ENCODE measurements at places on chromosomes 4 and X.
A peak's percentile ranks its signal among the peaks of the same experiment; 100 is the strongest.

DNA sequence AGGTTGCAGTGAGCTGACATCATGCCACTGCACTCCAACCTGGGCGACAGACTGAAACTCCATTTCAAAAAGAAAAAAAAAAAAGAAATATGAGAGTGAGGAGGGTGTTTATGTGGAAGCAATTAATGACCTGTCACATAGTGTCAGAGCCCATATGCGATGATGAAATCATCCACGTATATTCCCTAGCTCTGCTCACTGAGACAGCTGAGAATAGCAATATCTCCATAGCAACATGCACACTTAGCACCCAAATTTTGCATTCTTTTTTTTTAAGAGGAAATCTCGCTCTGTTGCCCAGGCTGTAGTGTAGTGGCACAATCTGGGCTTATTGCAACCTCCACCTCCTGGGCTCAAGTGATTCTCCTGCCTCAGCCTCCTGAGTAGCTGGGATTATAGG lies 31.5 kb upstream of the OPHN1 start:
- no peak for DNase-seq

DNA sequence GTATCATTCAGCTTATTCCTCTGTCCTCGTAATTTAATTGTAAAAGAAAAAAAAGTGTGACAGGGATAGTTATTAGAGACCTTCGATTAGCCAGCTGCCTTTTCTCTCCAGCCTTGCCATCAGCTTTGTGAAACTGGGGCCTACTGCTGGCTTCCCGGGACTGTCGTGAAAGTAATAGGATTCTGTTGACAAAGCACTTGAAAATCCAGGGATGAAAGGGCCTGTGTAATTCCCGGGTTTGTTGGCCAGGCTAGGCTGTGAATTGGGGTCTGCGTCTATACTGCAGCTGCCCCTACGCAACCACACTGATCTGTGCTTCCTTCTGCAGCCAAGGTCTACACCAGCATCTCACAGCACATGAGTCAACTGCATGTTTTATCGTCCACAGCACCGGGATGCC lies 120.4 kb upstream of the SCML1 start:
- peak; percentile 86 for DNase-seq

GRCh38 chr4:173498771-173499170 lies 31.3 kb downstream of the HAND2 start:
- DNase-seq, result no peak

DNA sequence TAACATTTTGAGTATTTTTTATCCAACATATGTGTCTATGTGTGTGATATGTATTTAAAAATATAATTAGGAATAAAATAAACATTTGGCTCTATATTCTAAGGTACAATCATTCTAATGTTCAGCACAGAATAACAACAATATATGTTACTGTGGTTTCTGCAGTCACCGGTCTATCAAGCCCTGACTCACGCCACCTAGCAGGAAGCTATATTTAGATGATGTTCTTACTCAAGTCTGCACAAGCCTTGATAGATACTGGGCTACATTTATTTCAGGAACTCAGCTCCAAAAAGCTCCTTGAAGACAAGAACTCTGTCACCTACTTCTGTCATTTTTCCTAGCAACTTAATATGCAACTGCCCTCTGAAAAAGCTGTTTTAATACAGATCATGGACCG lies 152.0 kb upstream of the FTHL17 start:
- DNase-seq, result no peak

DNA sequence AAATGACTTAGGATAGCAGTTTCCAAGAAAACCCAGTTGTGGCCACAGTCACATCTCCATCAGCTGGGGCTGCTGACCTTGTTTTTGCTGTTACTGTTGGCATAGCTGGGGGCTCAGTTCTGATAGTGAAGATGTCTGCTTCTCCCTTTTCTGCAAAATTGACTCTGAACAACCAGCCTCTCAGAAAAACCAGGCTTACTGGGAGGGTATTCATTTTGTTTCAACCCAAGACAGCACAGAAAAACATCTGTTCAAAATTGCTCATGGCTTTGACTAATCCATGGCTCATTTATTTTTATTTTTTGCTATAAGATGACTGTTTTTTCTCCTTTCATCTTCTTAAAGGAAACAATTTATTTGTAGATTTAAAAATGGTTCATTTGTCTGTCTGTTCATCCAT lies 53.1 kb downstream of the RASL11B start:
- DNase-seq, result no peak
